ENCODE measurements at places on chromosomes 3 and 15. TPM values are rescaled to one million over a fixed set of nuclear protein-coding genes. Genes with fewer than 3 reads are reported as not detected.
A peak's percentile ranks its signal among the peaks of the same experiment; 100 is the strongest.

DNA sequence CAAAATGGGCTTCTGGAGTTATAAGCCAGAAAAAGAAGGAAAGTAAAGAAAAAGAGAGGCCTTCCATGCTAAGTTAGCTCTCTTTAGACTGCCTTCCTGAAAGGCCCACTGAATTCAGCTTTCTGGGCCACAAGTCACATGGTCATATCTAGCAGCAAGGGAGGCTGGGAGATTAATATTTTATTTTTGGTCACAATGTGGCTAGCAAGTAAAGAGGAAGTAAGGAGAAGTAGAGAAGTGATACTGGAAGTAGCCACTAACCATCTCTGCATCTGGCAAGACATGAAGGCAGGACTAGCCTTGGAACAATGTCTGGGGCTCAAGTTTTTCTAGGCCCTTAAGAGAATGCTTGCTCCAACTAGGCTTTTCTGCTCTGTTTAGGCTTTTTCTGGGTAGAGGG, 81.8 kb upstream of the UBE2E1 start:
- DNase-seq, result no peak

DNA sequence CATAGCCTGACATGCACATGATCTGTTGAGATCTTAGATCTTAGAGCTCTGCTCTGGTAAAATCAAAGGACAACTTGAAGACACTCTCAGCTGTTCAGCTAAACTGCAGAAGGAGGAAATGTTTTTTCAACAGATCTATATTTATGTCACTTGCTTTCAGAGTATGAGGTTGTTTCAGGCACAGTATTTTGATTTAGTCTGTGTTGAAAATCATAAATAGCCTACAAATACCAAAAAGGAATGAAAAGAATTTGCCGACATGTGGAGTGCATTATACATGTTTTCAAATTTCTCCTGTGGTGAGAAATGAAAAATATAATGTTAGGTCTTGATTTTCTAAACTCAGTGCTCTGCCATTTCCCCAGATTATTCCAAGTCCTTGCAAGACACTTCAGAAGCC, 1118.4 kb downstream of the TBL1XR1 start:
- no peak for DNase-seq

DNA sequence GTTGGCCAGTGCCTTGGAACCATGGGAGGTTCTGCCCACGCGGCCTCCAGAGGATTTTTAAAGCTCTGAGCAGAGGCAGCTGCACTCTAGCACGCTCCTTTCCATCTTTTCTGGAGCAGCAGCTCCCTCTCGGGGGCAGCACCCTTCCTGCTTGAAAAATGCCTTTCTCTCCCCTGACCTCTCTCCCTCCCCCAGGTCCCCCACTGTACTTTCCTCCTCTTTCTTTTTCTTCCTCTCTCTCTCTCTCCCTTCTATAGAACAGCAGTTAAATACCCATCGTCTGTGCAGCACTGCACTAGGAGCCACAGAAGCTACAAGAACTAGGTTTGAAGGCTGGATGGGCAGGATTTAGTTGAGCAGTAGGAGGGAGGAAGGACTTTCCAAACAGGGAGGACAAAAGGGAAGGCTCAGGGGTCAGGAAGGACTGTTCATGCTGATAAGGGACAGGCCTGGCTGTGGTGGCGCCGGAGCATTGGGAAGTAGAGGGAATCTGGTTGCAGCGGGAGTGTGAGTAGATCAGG, 4.4 kb downstream of the ALPK3 start:
- no peak for DNase-seq

RAD51 gene
- total RNA-seq, result 1.3 TPM

GRCh38 chr3:160678292-160678842, 1.4 kb downstream of the ARL14 start:
- DNase-seq, result peak; percentile 29

GRCh38 chr3:196763179-196763578, 23.5 kb downstream of the PAK2 start:
- DNase-seq, result no peak

- no peak for DNase-seq
Observed at GRCh38 chr15:67051088-67052045, 14.0 kb upstream of the SMAD3 start.

DNA sequence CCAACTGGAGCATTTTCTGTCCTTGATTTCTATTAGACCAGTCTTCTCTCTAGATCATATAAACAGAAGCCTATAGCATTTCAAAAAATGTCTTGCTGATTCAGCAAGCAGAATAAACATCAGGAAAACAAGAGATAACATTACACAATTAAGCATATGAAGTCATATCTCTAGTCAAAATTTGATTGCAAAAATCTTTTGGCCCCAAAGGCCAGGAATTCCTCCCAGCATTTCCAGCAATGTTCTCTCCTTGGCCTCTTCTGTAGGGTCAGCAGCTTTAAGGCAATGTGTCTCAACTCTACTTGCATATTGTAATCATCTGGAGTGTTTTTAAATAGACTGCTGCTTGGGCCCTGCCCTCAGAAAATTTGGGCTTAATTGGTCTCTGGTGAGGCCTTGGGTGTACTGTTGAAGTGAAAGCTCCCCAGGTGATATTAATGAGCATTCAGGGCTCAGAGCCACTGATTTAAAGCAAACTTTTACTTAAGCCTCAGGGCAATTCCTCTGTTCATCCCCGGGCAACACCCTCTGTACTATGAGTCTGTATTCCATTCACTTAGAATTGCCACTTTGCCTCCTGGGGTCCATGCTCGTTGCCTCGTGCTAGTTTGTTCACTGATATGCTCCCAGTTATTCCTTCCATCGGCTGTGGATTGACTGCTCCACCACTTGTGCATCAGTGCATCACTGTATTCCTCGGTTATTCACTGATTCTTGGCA, 1072.6 kb downstream of the ROBO2 start:
- no peak for DNase-seq

GRCh38 chr15:83587091-83587490, 66.8 kb upstream of the ADAMTSL3 start:
- no peak for DNase-seq

- no peak for DNase-seq
Observed at GRCh38 chr3:153639631-153640030, 477.6 kb downstream of the RAP2B start.

PLSCR2 gene
- total RNA-seq, result 0.35 TPM

ALDH1A3 gene
- total RNA-seq, result 2.1 TPM

DNA sequence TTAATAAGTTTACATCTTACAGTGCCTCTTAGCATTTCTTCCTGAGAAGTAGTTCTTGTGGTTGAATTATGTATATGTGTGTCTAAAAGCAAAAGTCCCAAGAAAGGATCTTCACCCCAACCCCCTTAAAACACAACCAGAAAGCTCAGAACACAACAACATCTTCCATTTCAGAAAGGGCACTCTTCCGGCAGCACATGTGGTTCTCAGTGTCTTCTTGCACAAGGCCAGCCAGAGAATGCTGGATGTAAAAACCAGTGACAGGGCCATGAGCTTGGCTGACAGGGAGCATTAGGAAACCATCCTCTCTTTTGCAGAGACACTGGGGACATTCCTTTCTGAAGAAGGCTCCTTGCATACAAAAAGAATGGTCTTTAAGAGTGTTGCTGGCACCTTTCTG, 45.0 kb downstream of the EEFSEC start:
- no peak for DNase-seq

Data from mucosa of gallbladder (tissue), 1 donor.